ENCODE measurements at places on chromosomes 4 and X.

DNA sequence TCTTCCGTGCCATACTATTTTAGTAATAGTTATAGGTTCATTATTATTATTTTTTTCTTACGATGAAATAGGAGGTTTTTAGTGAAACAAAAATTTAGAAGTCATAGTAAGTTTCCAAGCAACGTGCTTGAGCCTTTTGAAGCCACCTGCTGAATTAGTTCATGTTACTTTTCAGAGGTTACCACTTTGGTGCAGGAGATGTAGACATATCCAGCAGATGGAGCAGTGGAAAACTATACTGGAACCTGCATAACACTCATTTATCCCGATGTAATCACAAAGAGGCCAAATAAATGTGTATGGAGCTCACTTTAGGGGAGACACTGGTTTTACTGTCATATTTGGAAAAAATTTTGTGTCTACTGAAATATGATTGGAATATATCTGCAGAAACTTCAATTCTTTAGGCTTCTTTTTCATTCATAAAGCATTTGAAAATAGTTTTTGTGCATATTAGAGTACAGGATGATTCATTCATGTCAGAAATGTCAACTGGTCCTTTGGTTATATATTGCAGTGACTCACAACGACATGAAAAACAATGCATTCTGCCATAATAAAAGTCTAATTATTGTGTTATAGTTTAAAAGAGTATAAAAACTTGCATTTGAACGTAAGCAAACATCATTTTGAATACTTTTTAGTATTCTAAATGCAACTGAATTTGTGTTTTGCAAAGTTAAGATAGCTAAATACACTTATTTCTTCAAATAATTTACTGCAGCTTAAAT lies 2182.9 kb upstream of the TENM3 start:
- no peak for DNase-seq

GRCh38 chrX:7462110-7462509 lies 314.2 kb upstream of the PUDP start:
- DNase-seq: no peak

DNA sequence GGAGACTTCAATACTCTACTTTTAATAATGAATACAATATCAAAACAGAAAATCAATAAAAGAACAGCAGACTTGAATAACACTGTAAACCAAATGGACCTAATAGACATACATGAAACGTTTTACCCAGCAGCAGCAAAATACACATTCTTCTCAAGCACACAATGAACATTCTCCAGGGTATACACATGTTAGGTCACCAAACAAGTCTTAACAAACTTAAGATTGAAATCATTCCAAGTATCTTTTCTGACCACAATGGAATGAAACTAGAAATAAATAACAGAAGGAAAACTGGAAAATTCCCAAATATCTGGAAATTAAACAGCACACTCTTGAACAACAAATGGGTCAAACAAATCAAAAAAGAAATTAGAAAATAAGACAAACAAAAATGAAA lies 145.0 kb upstream of the CT83 start:
- DNase-seq: no peak

DNA sequence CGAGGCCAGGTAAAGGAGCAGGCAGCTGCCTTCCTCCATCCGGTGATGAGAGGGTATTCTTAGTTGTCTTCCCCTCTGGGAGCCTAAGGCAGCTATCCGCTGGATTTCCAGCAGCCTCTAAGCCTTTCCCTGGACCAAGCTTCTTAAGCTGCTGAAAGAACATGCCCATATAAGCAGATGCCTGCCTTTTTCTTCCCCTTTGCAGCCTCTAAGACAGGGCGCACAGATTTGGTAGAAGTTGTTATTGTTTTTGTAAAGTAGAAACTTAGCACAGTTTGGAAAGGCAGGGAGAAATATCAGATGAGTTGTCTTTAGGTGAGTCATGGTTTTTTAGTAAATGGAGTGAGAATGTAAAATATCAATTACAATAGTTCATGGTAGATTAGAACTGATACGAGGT lies 210.8 kb downstream of the ARHGAP10 start:
- no peak for DNase-seq

GRCh38 chrX:10617999-10618351 lies 2.4 kb downstream of the MID1 start:
- peak; percentile 31 for DNase-seq

GRCh38 chr4:23135792-23136645 lies 443.3 kb downstream of the GBA3 start:
- DNase-seq: peak; percentile 24

GRCh38 chr4:138445098-138445497 lies 202.9 kb upstream of the SLC7A11 start:
- no peak for DNase-seq

- DNase-seq: no peak
These were observed 67.8 kb downstream of the SMC1A start for GRCh38 chrX:53354669-53355068.

GRCh38 chrX:140065961-140066662 lies 100.8 kb upstream of the CXorf66 start:
- DNase-seq: no peak

- DNase-seq: no peak
These were observed 32.4 kb upstream of the TMLHE start for GRCh38 chrX:155645180-155645579.

- DNase-seq: no peak
These were observed 211.9 kb upstream of the KIT start for GRCh38 chr4:54445866-54446265.

- DNase-seq: no peak
These were observed 1722.1 kb upstream of the PCDH10 start for GRCh38 chr4:131427000-131427399.

- DNase-seq: no peak
These were observed 53.6 kb downstream of the HHIP start for GRCh38 chr4:144699565-144699964.

DNA sequence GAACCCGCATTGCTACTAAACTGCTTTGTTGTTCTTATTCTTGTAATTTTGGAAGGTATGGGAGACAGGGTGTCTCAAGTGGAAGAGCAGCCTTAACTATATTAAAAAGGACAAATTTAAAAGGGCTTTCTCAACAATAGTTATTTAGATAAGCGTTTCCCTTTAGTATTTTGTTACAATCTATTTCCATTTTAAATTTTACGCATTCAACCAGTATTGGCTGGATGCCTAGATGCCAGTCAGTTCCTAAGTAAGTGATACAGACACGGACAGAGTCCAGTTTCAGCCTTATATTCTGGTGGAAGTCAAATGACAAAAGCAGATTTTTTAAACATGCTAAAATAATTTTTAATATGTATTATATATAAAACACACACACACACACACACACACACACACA lies 28.3 kb downstream of the FAT1 start:
- no peak for DNase-seq

Measured in colonic mucosa (tissue), 4 donors.